ENCODE measurements at places on chromosomes 5 and 9. TPM values are rescaled to one million over a fixed set of nuclear protein-coding genes. Genes with fewer than 3 reads are reported as not detected.

GRCh38 chr5:81251922-81252321 lies 18.8 kb downstream of the CKMT2 start:
- no peaks in the 10 kb centered on the region for H3K27me3 ChIP-seq
- H3K27ac ChIP-seq = no peak overlapping the region
- H3K36me3 ChIP-seq = peaks cover 1% of the 10 kb centered on the region
- no peak for DNase-seq
- no peaks in the 10 kb centered on the region for H3K4me1 ChIP-seq

DNA sequence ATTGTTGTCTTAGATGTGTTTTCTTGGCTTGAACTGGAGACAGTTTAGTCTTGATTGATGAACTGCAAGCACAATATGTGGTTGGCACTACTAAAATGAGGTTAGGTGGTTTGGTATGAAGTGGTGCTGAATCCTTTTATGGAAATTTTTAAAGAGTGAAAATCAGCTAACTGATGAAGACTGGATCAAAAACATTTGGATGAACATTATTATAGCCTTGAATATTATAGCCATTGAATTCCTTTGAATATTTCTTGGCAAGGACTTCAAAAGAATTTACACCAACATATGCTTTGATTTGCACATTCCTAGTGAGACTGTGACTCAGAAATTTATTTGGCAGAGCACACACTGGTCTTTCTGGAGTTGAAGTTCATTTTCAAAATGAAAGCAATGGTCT lies 318.3 kb downstream of the CHSY3 start:
- peaks cover 3% of the 10 kb centered on the region for H3K27me3 ChIP-seq
- no peak overlapping the region for H3K4me3 ChIP-seq

GRCh38 chr5:99070362-99070761 lies 141.6 kb upstream of the CHD1 start:
- DNase-seq = no peak
- no peaks in the 10 kb centered on the region for H3K27me3 ChIP-seq
- H3K27ac ChIP-seq = no peak overlapping the region
- no peak overlapping the region for H3K4me3 ChIP-seq
- no peaks in the 10 kb centered on the region for H3K4me1 ChIP-seq
- no peaks in the 10 kb centered on the region for H3K36me3 ChIP-seq

OR13F1 gene
- not detected for total RNA-seq

DNA sequence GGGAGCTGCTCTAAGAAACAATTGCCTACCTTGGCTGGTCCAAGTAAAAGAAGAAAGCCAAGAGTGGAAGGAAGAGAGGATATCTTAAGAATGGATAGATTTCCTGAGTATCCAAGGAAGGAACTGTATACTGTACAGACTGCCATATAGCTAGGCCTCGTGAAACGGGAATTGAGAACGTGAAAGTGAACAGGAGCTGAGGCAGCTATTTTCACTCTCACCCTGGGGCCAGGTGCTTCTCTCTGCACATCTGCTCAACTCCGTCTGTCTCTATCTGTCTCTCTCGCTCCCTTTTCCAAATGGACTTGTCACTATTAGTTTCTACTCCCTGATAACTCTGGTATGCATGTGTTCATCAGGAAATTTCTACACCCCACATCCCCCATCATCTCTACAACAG lies 35.9 kb upstream of the TESK1 start:
- DNase-seq = no peak
- no peaks in the 10 kb centered on the region for H3K36me3 ChIP-seq
- no peaks in the 10 kb centered on the region for H3K27me3 ChIP-seq
- H3K27ac ChIP-seq = no peak overlapping the region

NNT gene
- 101 TPM for total RNA-seq

- H3K27ac ChIP-seq = no peak overlapping the region
- H3K4me1 ChIP-seq = no peaks in the 10 kb centered on the region
- no peaks in the 10 kb centered on the region for H3K27me3 ChIP-seq
- no peak overlapping the region for H3K4me3 ChIP-seq
Measured at GRCh38 chr9:17349831-17350230, 215.0 kb downstream of the CNTLN start.

NUDT2 gene
- 17.5 TPM for total RNA-seq

GRCh38 chr5:98773464-98774191 lies at the start of gene RGMB:
RGMB (plus strand) TSS chr5:98773663; CDS start chr5:98774071, 408 bp downstream.
- H3K4me1 ChIP-seq = peaks cover 50% of the 10 kb centered on the region
- H3K27me3 ChIP-seq = peaks cover 68% of the 10 kb centered on the region
- H3K4me3 ChIP-seq = peak within 1 kb of the TSS; percentile 96
- H3K27ac ChIP-seq = peak within 1 kb of the TSS; percentile 84
- peak; percentile 90 for DNase-seq
- H3K36me3 ChIP-seq = no peaks in the 10 kb centered on the region
